NCI-H146 (cell line): ENCODE measurements at places on chromosomes 12 and 14.

GRCh38 chr12:19186722-19187661 is 57.5 kb downstream of the PLEKHA5 start:
- DNase-seq, result peak; percentile 64

GRCh38 chr12:89326239-89327040 is 25.9 kb downstream of the DUSP6 start:
- DNase-seq, result no peak

GRCh38 chr12:6416596-6416995 is 28.2 kb upstream of the CD27 start:
- no peak for DNase-seq

DNA sequence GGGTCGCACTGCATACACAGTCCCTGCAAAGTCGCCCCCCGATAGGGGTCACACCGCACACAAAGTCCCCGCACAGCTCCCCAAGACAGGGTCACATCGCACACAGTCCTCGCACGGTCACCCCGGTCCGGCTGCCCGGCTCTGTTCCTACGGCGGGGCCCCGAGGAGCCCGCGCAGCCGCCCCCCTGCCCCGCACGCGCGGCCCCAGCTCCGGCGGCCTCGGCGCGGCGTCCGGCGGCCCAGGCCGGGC is 300 bp downstream of the SSH1 start:
- DNase-seq, result no peak

GRCh38 chr12:69258655-69259054 is 19.3 kb downstream of the CPSF6 start:
- no peak for DNase-seq

DNA sequence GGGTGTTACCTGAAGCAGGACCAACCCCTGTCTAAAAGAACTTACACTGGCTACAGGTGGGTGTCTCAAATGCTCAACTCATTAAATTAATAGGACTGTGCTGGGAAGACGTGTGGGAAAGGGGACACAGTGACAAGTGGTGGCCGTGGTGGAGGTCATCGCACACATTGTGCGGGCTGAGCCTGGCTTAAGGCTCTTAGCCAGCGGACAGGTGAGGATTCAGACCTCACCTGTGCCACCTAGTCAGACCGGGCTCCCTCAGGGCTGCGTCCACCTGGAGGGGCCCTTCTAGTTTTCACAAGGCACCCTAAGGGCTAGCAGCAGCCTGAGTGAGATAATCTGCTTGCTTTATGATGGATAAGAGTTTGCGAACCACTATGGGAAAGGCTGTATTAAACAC is 125.2 kb upstream of the FKBP4 start:
- DNase-seq, result no peak

GRCh38 chr14:101050901-101051490 is 147.5 kb upstream of the RTL1 start:
- no peak for DNase-seq

GRCh38 chr12:6316921-6317692 is 6.6 kb downstream of the PLEKHG6 start:
- DNase-seq, result no peak

GRCh38 chr14:85595981-85596380 is 66.0 kb downstream of the FLRT2 start:
- DNase-seq, result peak; percentile 6

- no peak for DNase-seq
These were observed 1014.1 kb downstream of the TMTC2 start for GRCh38 chr12:83700838-83701237.

DNA sequence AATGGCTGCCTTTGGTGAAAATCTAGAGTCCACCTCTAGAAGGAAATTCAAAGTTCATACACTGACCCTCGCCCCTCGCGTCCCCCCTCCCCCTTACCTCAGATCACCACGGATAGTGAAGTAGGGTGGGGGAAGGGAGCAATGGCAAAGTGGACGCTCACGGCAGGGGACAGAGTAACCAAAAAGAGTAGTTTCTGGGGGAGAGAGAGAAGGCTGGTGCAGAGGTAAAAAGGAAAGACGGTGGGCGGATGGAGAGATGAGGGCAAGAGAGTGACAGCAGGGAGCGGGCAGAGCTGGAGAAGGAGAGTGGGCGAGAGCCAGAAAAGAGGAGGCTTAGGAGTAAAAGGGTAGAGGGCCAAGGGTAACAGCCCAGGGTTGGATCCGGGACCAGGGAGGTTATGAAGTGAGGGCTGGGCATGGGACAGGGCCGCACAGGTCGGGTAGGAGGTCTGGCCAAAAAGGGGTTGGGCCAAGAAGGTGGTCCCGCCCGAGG is 423 bp downstream of the ALDH6A1 start:
- no peak for DNase-seq

GRCh38 chr14:35750202-35750904 is 58.7 kb downstream of the RALGAPA1 start:
- DNase-seq, result no peak

DNA sequence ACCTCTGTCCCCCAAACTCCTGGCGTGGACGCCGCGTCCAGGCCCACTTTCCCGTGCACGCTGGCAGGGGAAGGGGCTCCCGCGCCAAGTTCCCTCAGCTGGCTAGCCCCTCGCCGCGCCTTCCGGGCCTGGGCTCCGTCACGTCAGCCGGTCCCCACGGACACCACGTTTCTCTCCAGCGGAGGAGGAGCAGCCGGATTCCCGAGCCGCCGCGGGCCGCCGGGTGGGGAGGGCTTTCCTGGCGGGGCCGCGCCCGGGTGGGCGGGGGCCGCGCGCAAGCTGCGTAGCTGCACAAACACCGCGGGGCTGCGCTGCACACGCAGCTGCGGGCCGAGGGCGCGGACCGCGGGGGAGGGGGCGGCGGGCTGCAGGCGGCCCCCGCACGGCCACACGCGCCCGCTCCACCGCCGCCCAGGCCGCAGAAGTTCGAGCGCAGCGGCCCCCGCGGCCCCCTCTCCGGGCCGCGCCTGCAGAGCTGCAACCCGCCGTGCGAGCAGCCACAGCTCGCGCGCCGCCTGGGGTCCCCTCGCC is 45.1 kb upstream of the PNMA1 start:
- peak; percentile 55 for DNase-seq

- no peak for DNase-seq
These were observed 13.9 kb downstream of the PDZRN4 start for GRCh38 chr12:41202051-41202450.

- no peak for DNase-seq
These were observed 87.3 kb downstream of the SLC41A2 start for GRCh38 chr12:104870797-104871196.

GRCh38 chr14:55705651-55706364 is 125.8 kb downstream of the KTN1 start:
- peak; percentile 95 for DNase-seq

GRCh38 chr12:127400221-127400620 is 866.7 kb upstream of the TMEM132C start:
- DNase-seq, result no peak

DNA sequence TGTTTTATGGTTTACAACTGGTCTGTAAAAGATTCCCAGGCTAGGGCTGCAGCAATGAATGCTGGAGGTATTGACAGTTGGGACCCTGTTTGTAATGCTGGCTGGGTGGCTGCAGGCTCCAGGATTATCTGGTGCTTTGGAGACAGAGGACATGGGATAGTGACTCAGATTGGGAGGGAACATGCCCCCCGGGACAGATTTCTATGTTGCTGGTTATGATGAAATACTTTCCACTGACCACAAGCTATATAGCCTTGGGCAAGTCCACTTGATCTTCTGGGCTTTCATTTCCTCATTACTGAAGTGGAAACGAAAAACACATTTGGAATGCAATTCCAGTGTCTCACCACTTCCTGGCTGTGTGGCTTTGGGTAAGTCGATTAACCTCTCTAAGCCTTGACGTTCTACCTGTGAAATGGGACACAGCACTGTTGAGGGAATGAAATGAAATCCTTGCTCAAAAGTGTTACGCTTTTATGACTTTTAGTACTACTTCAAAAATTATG is 6.3 kb upstream of the TPCN1 start:
- DNase-seq, result no peak

DNA sequence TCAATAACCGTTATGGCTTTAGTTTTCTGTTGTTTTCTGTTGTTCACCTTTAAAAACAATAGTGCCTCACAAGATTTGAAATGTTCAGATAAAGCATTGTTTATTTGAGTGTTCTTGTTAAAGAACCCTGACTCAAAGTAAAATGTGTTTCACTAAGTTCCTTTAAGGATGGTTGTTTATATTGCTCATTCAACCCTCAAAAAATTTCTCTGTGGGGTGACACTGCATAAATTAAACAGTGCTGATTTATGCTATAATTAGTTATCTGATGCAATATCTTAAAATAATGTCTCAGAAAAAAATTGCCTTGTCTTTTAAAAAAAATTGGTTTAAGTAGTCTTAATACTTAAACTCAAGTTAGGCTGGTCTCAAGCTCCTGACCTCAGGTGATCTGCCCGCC is 775.1 kb downstream of the FLRT2 start:
- DNase-seq, result no peak
